ENCODE measurements at places on chromosomes 2 and 18.

DNA sequence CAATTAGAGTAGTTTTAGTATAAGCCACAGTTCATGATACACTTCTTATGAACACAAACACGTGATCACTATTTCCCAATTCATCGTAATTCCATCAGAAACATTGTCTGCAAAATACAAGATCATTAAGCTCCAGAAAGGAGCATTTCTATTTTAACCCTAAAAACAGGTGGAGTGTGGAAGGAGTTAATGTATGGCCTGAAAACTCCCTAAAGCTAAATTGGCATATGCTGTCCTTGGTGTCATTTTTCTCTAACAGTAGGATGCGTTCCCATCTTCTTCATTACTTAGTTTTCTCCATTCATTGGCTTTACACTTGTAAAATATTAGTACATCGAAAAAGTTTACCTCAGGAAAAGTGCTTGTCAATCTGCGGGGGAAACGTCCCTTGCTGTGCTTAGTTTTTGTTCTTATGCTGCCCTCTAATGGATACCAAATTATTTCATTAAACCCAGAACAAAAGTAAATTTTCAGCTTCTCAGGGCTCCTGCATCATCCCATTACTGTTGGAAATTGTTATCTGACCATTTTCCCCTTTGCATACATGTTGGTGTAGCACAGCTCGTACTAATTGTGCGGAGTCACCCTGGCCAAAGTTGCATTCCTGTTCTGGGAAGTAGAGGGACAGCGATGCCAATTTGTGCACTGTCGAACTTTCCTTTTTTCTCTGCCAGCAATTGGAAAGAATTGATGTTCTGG lies 153.4 kb downstream of the GPD2 start:
- DNase-seq: no peak

GRCh38 chr2:240240017-240240734 lies 99.7 kb upstream of the OTOS start:
- DNase-seq: no peak

DNA sequence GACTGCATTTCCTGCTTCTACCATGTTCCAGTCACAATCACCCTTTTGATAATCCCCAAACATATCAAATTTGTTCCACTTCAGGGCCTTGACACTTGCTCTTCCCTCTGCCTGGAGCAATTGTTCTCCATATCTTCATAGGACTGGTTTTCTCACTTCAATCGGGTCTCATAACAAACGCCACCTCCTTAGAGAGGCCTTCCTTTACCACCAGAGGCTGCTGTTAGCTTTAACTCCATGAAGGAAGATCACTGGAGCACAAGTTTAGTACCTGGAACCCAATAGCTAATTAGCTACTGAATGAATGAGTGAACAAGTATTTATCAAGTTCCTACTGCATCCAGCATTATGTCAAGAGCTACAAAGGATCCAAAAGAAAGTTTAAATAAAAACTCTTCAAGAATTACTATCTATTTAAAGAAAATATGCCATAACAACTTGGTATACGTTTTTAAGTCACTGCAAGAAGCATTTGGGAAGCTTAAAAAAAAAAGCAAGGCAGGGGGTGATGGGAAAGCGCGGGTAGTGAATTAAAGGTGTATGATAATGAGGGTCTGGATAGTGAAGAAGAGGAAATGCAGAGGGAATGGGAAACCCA lies 58.8 kb downstream of the BAZ2B start:
- no peak for DNase-seq

DNA sequence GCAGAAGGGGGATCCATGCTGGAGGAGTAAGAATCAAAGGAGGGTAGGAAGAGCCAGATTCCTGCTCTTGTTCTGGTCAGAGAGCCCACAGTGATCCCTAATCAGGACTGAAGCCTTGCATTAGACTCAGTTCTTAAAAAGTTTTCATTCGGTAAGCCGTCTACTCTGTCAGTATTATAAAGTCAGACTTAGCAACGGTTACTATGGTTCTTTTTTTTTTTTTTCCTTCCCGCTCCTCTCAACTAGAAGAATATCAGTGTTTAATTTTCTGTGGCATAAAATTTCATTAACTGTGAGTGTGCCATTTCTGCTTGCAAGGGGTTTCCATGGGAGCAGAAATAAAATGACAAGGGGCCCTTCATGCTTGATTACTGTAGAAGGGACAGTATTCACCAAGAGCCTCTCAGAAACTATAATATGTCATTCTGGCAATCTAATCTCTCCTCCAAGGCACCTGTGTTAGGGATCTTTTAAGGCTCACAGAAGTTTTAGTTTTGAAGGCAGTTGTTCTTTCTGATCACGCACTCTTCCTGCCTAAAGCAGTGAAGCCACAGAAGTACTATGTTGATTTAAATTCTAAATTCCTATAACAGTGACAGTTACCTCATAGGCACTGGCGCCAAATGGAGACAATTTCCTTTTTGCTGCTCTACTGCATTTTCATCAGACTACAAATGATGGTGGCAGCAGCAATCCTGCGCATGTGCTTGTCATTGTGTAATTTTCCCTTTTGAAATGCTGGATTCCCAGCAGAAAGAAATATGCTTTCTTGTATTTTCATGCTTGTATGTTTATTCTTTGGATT lies 57.0 kb downstream of the OSBPL6 start:
- DNase-seq: no peak

DNA sequence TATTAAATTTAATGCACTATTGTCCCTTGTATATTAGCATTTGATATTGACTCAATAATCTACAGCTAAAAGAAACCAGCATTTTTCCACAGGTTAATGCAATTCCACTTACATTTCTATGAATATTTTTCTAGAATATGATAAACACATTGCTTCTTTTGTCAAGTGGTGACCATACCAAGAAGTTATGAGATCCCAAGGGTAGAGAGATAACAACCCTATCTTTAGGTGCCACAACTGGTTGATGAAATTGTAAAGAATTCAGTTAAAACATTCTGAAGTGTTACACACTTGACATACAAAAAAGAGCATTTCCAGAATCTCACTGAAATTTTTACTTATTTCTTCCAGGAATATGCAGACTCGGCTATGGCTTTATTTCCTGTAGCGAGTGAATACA lies 56.0 kb downstream of the ABCG8 start:
- no peak for DNase-seq

DNA sequence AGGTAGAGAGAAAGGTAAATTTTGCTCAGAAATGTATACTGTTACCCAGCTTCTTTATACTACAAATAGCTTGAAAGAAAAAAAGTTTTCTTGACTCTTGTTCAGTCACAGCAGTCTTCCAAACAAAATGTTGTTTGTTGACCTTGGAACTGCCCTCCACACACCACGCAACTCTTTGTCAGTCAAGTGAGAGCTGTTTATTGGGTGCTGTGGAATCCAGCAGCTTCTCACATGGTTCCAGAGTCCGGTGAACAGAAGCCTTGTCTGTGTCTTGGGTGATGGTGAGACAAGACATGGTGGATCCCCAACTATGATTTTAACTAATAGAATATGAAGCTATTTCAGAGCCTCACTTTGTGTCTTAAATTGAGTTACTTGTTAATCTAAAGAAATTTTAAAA lies 112.5 kb downstream of the MAP2 start:
- DNase-seq: no peak

DNA sequence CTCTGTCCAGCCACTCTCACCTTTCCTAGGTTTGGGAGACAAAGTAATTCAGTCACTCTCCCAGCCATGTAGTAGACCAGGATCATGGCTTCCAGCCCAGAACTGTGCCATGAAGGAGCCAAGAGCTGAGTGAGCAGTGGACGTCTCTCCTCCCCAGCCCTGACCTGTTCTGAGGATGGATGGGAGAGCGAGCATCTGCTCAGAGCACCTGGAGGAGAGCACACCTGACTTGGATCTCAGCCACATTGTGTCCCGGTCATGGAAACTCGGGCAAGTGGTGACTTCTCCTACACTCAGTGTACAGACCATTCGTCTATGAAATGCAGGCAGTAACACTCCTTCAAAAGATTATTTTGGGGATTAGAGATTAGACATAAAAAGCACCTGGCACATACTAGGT lies 299.7 kb downstream of the TNS1 start:
- DNase-seq: no peak

DNA sequence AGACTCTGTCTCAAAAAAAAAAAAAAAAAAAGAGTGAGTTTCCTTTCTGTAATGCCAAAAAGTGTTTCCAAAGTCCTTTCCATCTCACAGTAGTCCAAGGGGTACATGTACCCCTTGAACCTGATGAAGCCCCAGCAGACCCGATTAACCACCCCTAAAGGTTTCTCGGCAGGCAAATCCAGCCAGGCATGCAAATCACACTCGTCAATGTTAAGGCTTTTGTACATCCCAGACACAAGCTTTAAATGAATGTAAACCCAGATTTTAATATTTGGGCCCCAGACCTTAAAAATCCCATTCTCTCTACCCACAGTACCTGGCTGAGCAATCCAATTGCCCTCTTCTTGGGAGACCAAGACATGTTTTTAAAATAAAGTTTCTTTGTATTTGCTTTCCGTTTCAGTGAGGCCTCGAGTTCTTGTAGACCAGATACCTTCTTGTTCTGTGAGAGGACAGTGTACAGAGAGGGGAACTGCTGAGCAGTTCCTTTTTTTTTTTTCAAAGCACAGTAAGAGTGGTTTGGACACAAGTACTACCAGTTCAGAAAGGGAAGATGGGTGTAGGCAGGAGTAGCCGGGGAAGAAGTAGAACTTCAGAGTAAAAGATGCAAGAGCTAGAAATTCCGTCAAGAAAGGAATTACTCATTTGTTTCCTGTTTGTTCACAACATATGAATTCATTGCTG lies at the start of gene NLRC4:
Gene NLRC4 (minus strand): TSS at position 465 of the 684 bp plus-strand sequence. CDS start 8,111 bp downstream, outside the sequence.
- no peak for DNase-seq

DNA sequence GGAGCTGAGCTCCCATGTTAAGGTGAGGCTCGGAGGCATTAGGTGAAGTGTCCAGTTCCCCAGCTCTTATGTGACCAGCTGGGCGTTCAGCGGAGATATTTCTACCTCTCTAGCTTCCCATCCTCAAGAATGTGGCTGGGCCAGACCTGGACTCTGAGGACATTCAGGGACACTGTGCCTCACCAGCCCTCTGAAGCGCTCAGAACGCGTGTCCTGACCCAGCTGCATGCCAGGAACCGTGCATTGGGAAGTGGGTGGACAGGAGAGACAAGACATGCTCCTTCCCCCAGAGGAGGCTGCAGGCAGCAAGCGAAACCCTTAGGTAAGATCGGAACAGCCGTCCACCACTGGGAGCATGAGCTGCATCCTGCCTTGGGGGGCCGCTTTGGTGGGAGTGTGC lies 38.0 kb upstream of the GPAT2 start:
- no peak for DNase-seq

DNA sequence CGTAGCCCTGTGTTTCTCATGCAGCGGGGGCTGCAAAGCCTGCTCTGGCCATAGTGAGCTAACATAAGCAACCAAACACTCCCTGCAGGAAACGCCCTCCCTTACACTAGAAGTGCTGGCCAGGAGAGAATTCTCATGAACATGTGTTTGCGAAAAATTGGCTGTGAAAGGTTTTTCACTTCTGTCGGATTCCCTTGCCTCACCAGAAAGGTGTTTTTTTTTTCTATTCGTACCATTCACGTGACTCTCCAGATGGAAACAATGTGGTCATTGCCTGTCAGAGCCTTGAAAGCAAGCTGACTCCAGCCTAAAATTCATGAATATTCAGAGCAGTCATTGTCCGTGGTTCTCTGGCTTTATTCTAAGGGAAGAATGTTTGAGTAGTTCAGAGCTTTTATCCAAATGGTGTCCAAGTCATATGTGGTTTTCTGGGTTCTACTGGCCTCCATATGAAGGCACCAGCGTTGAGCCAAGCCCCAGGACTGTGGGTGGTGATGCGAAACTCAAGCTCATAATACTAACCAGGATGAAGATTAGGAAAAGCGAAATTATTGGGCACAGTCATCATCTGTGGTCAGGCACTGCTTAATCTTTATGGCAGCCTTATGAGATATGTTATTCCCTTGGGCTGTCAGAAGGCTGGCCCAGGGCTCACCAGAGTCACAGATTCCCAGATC lies 236.4 kb downstream of the ALPK2 start:
- no peak for DNase-seq

DNA sequence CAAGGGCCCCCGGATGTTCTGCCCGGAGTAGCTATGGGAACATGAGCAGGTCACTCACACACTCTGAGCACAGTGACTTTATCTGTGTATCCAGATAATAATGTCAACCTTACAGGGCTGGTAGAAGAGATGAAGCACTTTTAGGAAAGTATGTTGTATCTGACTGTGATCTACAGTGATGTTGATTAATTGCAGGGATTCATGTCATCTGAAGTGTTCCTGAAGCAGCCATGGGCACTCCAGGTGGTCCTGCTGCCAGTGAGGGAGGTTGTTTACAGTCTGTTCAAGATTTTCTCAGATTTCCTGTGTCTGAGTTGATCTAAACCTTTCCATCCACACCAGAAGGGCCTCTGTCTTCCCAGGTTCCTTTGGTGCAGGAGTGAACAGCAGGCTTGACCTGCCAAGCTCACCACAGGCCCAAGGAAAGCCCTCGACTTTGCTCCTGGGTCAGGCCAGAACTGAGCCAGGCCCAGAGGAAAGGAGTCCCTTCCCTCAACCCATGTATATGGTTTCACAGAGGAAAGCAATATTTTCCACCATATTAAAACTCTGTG lies 28.0 kb downstream of the KIAA2012 start:
- DNase-seq: no peak

DNA sequence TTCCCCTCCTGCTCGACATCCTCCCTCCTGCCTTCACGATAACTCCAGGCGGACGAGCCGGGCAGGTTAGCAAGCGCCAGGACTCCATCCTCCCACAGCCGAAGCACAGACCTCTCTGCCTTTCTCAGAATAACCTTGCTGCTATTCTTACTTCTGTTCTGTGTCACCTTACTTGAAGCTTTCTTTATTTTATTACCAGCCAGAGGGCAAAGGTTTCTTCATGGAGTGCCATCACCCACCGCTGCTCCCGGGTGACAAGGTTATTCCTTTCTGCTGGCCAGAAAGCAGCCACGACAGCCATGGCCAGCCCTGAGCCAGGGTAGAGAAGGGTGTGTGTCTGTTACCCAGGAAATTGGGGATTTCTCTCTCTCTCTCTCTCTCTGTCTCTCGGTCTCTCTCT lies 227.1 kb downstream of the ANAPC1 start:
- DNase-seq: no peak

GRCh38 chr2:195763866-195764265 lies 106.8 kb downstream of the SLC39A10 start:
- no peak for DNase-seq

- no peak for DNase-seq
These were observed 36.3 kb downstream of the YWHAQ start for GRCh38 chr2:9594366-9595054.

GRCh38 chr2:158178646-158179045 lies 77.0 kb downstream of the UPP2 start:
- DNase-seq: no peak

DNA sequence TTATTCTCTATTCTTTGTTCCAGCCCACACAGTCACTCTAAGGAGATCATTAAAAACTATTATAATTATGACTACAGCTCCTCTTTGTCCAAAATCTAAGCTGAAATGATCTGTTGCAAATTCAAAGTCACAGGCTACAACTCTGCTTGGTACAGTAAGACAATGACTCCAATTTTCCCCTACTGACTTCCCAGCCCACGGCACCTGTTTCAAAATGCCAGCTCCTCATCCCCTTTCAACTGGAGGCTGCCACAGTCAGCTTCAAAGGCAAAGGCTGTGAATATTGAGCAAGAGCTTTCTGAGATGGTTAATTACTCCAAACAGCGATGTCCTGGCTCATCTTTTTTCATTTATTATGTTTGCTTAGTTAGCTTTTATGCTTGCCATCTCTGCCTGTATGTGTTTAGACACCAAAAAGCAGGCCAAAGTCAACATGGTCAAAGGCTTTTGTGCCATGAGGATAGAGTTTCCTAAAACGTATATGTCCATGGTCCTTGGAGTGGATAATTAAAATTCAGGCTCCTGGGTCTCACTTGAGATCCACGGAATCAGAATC lies 141.1 kb downstream of the DOCK10 start:
- DNase-seq: no peak
